ENCODE measurements at places on chromosomes 6 and 20. TPM values are rescaled to one million over a fixed set of nuclear protein-coding genes. Genes with fewer than 3 reads are reported as not detected.

Gene BPI
- total RNA-seq: not detected

Gene TNXB
- 6.4 TPM for total RNA-seq

Gene LY6G6C
- not detected for total RNA-seq

GRCh38 chr20:34549291-34549928 lies 9.1 kb upstream of the MAP1LC3A start:
- H3K4me3 ChIP-seq: no peak overlapping the region
- H3K27ac ChIP-seq: no peak overlapping the region
- DNase-seq: no peak
- no peaks in the 10 kb centered on the region for H3K27me3 ChIP-seq

DNA sequence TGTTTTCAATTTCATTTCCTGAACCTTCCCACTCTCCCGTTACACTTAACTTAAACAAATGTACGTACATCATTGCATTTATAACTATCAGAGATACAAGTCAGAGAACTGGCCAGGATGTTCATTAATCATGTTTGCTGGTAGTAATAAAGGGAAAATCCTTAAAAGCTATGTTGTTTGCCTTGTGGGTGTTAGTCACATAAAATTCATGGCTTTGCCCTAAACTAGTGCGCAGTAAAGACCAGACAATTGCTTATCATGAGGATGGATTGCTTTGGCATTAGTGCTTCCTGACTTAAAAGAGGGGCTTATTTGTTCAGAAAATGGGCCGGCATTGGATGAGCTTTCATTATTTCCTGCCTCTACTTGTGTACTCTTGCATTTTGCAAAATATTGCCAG lies 1037.3 kb upstream of the FLRT3 start:
- H3K27me3 ChIP-seq: no peaks in the 10 kb centered on the region
- no peak overlapping the region for H3K27ac ChIP-seq
- no peak overlapping the region for H3K4me3 ChIP-seq
- no peaks in the 10 kb centered on the region for H3K36me3 ChIP-seq

DNA sequence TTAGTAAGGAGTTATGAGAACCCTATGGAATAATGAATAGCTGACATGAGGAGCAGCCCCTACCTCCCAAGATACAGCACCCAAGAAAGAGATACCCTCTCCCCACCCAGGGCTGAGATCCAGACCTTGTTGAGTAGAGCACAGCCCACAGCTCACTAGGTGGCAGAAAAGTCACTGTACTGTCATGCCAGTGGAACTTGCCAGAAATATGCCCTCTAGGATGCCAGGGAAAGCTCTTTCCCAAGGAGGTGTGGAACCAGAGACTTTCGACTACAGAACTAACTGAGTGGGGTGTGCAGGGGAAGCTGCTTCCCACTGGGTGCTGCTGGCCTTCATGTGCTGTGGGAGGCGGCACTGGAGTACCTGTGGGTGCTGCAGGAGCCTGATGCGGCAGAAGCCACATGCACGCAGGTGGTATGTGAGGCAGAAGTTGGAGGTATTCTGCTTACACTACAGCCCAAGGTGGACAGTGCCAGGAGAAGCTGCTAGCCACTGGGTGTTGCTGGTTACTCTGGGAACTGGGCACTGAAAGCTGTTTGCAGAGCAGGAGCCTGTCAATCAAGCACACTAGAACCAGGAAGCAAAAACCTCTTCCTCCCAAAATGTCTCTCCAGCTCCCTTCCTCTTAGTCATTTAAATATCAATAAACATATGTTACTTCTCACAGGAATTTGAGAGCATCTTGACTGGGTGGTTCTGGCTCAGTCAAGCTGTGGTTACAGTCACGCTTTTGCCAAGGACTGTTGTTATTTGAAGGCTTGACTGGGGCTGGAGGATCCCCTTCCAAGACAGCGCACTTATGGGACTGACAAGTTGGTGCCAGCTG lies 17.8 kb downstream of the ARMC12 start:
- H3K36me3 ChIP-seq: no peaks in the 10 kb centered on the region
- DNase-seq: no peak
- H3K27me3 ChIP-seq: peaks cover 6% of the 10 kb centered on the region
- peaks cover 5% of the 10 kb centered on the region for H3K4me1 ChIP-seq
- no peak overlapping the region for H3K27ac ChIP-seq
- no peak overlapping the region for H3K4me3 ChIP-seq
